M059J (cell line): ENCODE measurements at places on chromosomes 16 and 17. TPM values are rescaled to one million over a fixed set of nuclear protein-coding genes. Genes with fewer than 3 reads are reported as not detected.

GRCh38 chr17:73851091-73851490, 206.8 kb upstream of the SDK2 start:
- DNase-seq: no peak

The ATXN7L3 gene
- 21.3 and 32.7 TPM in 2 replicates for total RNA-seq

The DBNDD1 gene
- total RNA-seq: 10.9 and 18.7 TPM in 2 replicates

The CBFA2T3 gene
- not detected in 2 replicates for total RNA-seq
